ENCODE measurements at places on chromosomes 7 and 10.

GRCh38 chr10:104333032-104333727 lies 5.1 kb downstream of the ITPRIP start:
- ATAC-seq = no peak

DNA sequence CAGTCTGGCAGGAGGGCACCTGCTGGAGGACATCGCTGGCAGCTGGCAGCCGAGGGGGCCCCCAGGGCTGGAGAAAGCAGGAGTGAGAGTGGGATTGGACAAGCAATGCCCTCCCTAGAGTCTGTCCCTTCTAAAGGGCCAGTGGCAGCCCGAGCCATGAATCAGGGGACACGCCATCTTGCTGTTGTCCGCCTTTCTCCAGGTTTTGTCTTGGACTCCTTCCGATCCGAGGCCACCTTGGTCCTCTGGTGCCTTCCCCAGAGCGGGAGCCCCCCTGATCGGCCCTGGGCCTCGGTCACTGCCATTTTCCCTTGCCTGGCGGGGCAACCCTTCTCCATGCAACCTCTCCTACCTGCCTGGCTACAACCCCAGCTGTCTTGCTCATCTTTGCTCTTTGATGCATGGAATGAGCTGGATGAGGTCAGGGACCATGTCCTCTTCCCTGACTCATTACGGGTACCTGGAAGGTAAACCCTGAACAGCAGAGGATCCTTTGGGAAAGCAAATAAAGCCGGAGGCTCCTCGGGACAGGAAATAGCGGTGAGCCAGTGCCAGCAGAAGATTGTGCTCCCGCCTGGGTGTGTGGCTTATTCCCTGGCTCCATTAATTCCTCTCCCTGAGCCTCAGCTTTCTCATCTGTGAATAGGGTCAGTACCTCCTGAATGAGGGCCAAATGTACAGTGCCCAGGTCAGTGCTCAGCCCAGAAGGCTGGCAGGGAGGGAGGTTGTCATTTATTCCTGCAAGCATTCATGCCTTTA lies 112.0 kb downstream of the GRK5 start:
- ATAC-seq = no peak

- no peak for ATAC-seq
These were observed 50.1 kb downstream of the NOD1 start for GRCh38 chr7:30428246-30429155.

DNA sequence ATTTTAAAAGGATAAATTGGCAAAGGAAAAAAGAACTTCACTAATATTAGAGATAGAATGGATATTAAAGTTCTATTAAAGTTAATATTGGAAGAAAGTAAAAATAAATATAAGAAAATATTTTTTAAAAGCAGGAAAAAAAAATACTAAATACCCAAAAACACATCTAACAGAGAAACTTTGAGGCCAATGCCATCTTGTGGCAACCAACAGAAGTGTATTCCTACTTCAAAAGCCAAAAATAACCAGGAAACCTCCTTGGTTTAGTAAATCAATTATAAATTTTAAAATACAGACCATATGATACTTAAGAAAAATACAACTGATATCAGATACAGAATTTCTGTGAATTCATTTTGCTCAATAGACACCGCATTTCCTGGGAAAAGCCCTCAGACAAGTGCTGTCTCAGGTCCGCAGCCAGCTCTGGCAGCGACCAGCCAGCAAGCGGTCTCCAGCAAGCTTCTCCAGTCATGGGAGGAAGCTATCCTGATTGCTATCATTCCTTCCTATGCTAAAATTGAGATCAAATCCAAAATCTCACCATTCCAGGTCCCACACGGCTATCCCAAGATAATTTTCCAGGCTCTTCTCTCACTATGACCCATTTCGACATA lies 65.3 kb downstream of the LMBR1 start:
- no peak for ATAC-seq

All from stimulated activated memory B cell treated with anti-CD40 and anti-IgM and Interleukin-4, amounts not matched to agents 10 μg/mL and 1 μg/mL and 100 μg/mL, for 72 hours (primary cell).